MG63 (cell line): ENCODE measurements at places on chromosomes 11 and 22.
A peak's percentile ranks its signal among the peaks of the same experiment; 100 is the strongest.

DNA sequence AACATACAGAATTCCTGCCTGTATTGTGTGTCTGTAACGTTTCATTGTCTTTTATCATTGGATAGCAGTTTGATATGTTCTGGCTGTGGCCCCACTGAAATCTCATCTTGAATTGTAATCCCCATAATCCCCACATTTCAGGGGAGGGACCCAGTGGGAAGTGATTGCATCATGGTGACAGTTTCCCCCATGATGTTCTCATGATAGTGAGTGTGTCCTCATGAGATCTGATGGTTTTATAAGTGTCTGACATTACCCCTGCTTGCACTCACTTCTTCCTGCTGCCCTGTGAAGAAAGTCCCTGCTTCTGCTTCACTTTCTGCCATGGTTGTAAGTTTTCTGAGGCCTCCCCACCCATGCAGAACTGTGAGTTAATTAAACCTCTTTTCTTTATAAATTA lies 19.6 kb upstream of the MTMR2 start:
- no peak for DNase-seq

DNA sequence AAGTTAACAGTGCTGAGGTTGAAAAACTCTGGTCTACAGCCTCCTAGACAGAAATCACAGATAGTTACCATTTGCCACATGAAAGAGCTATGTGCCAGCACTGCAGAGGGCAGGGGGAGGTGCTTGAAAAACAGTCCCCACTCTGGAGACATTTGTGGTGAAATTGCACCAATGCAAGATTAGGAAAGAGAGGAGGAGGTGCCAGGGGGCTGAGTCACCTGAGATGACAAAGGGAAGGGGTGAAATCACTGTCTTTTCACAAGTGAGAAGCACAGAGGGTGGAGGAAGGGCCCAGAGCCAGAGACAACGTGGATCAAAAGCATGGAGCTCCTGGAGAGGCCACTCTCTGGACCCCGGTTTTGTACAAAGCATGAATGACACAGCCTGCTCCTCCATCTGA lies 196.3 kb downstream of the BUD13 start:
- peak; percentile 82 for DNase-seq

- DNase-seq: no peak
These were observed 14.5 kb upstream of the DGKZ start for GRCh38 chr11:46332568-46333393.

DNA sequence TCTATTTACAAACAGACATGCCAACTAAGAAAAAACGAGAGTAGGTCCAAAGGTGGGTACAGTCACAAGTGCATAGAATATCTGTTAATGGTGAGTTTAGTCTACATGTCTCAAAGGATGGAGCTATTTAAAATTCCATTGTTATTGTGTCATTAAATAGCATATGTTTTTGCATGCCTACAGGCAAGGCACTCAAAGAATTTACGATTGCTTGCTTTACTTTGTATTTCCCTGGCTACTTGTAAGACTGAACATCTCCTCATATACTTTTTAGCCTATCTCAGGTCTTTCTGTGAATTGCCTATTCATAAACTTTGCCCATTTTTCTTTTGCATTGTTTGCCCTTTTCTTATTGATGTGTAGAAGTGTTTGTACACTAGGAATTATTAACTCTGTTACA lies 39.7 kb downstream of the DEUP1 start:
- DNase-seq: no peak

DNA sequence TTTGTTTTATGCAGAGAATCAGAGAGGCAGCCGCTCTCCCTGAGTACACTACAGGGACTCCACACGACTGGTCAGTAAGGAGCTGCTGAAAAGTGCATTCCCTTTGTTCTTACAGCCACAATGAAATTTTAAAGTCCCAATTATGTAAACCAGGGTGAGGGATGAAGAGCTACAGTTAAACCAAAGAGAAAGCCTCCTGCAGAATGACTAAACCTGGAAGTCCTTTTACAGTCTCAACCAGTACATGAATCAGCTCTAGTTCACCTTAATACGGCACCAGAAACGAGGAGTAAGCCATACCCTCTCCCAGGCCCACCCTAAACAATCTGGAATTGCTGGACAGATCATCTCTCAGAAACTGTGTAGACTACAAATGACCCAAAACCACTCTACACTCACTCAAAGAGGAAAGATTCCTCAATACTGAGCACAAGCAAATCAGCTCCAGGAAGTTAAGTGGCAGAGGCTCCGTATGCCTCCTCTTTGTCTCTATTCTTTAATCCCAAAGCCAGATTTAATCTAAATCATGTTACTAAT lies 113.1 kb downstream of the RBFOX2 start:
- no peak for DNase-seq

DNA sequence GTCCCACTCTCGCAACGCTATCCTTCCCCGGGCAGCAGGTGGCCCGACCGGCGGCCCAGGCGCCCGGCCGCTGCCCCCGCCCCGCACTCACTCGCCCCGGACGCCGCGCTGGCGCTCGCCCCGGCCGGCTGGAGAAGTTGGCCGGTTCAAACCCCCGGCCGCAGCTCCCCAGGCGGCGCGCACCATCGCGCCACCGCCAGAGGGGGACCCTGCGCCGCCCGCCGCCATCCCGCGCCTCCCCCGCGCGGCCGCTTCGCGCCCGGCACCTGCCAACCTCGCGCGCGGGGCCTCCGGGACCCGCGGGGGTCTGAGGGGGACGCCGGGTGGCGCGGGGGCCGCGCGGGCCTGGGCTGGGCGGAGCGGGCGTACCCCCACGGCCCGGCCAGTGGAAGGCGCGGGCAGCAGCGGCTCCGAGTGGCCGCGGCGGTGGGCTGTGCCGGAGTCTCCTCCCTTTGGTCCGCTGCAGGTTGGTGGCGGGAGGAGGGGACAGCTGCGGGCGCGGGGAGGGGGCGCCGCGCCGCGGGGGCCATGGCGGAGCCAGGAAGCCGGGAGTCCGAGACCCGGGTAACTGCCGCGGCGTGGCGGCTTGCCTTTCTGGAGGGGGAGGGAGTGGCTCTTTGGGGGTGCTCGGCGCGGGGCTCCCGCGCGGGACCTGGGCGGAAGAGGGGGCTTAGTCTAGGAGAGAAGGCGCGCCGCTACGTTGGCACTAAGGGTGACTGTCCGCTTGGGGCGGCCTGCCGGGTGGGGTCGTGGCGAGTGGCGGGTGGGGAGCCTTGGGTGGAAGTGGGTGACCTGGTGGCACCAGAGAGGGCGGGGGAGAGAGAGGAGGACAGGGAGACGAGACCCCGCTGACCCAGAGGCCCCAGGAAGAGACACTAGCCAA lies at the start of the genes MPST and TST:
Gene MPST (plus strand): TSS at position 434 of the 883 bp plus-strand sequence. CDS start 95 bp downstream, at position 529.
Gene TST (minus strand): TSS at position 139 of the 883 bp plus-strand sequence. CDS start 715 bp downstream, outside the sequence.
- DNase-seq: peak; percentile 77
